ENCODE measurements at places on chromosomes 1 and 21.

- DNase-seq, result no peak
These were observed 124.7 kb downstream of the CLIC6 start for GRCh38 chr21:34793471-34793870.

GRCh38 chr1:41977326-41977725, 58.6 kb upstream of the HIVEP3 start:
- no peak for DNase-seq

DNA sequence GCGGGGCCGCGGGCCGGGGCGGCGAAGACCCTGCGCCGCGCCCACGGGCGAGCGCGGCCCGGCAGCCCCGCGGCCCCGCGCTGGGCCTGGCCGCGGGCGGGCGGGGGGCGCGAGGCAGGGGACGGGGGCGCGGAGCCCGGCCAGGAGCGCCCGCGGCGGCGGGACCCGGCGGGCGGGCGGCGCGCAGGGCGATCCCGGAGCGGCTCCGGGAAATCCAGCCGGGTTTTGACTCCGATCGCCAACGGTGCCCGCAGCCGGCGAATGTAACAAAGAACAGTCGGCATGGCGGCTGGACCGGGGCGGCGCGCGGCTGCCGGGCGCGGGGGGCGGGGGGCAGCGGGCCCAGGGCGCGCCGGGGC, 334 bp downstream of the PRDM15 start:
- DNase-seq, result peak; percentile 71

DNA sequence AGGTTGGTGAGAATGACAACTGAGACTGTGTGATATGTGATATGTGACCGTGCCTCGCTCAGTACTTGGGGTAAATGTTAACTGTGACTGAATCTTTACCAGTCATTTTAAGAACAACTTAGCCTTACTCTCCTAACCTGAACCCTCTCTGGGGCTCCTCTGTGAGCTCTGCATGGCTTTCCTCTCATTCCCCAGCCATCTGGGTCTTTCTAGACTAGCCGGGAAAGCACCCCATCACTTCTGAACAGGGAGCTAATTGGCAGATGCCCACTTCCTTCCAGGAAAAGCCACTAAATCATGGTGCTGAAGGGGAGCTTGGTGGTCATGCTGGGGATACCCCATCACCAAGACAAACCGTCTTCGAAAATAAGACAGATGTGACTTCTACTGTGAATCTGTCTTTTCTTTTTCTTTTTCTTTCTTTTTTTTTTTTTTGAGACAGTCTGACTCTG, 16.5 kb upstream of the FOXO6 start:
- no peak for DNase-seq
